ENCODE measurements at places on chromosomes 16 and 17.
A peak's percentile ranks its signal among the peaks of the same experiment; 100 is the strongest.

DNA sequence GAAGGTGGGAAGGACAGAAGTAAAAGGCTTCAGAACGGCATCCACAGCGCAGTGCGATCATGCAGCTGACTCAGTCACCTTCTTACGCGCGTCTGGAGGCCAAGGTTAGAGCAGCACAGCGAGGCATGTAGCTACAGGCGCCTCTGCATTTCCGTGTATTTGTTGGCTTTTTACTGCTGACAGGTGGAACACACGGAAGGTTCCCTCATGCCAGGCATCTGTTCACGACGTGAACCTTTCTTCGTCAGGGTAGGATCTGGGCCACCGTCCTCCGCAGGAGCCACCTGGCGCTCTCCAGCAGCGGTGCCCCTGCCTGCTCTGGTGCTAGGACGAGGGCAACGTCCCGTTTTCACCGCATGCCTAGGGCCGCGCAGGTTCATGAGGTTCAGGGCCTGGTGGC is 15.3 kb downstream of the TMEM204 start:
- no peak for DNase-seq

GRCh38 chr16:87817910-87818309 is 51.4 kb downstream of the SLC7A5 start:
- DNase-seq: no peak

DNA sequence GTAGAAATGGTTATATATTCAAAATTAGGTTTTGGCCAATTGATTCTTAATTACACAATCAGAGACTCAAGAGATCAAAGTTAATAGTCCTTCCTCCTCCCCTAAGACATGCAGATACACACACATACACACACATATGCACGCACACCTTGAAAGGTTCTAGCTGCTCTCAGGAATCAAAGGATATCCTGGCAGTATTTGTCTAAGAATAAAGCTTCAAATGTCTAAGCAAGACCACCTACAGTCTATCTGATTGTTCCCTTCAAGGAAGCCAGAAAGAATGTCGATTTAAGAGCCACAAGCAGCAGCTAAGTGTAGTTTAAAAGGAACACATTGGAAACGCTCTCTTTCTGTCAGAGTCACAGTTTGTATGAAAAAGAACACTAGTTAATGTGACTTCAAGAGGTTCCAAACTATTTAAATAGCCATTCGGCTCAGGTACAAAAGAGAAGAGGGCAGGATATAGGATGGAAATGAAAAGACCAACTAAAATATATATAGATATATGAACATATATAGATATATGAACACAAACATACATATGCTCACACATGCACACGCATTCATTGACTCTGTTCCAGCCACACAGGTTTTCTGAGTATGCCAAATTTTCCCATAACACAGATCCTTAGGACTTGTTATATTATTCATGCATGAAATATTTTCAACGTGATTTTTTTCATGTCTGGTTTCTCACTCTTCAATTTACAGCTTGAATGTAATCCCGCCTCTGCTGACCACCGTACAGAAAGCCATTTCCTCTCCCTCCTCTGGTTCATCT is 79.0 kb downstream of the CDH8 start:
- DNase-seq: no peak

DNA sequence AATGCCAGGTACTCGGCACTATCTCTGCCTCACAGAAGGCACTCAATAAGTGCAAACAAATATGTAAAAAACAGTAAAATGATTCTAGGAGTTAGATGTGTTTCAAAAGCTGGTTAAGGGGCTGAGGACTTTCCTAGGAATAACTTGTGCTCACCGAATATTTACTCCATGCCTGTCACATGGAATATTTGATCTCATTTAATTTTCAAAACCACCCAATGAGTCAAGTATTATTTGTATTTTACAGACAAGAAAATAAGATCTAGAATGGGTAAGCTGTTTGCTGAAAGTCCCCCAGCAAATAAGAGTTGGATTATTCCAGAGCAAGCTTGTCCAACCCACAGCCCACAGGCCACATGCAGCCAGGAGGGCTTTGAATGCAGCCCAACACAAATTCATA is 34.6 kb upstream of the LYRM9 start:
- DNase-seq: no peak

DNA sequence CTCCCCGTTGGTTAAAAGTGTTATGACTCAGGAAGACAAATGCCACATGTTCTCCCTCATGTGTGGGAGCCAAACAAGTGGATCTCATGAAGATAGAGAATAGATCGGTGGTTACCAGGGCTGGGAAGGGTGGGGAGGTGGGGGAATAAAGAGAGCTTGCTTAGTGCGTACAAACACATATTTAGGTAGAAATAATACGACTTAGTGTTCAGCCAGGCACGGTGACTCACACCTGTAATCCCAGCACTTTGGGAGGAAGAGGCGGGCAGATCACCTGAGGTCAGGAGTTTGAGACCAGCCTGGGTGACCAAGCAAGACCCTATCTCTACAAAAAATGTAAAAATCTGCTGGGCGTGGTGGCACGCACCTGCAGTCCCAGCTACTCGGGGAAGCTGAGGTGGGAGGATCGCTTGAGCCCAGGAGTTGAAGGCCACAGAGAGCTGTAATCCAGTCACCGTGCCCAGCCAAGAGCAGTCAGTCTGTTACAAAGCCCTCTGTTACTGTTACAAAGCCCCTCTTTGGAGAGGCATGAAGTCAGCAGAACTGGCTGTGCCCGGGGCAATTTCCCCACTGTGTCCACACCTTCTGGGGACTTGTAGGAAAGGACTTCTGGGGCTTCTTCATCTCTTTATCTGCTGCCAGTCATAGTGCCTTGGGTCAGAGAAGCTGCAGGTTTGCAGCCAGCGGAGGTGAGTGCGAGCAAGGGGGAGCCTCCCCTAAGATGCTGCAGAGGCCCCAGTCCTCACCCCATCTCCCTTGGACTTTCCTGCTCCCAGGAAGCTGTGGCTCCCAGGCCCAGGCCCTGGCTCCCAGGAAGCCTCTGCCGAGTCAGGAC is 4.3 kb upstream of the ALDH3A1 start:
- DNase-seq: no peak

- no peak for DNase-seq
Observed at GRCh38 chr17:3860939-3861700, 15.1 kb upstream of the NCBP3 start.

- no peak for DNase-seq
Observed at GRCh38 chr16:46974352-46974751, 878 bp upstream of the DNAJA2 start.

GRCh38 chr16:49524216-49524946 is 150.8 kb downstream of the C16orf78 start:
- DNase-seq: no peak

DNA sequence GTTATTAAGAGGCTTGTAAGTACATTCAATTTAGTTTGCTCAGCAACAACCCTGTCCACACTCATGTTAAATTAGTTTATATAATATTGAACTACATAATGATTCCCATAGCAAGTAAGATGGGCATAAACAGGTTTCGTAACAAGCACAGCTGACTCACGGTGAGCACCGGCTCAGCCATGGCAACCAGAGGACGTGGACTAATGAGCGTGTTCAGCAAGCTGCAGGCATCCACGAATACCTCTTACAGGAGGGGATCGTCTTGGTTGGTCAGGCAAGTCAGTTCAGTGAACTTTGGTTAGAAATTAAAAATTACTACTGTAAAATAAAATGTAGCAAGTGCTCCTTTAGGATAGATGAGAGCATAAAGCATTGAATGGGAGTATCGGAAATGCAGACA is 58.4 kb downstream of the ELAC2 start:
- DNase-seq: no peak

DNA sequence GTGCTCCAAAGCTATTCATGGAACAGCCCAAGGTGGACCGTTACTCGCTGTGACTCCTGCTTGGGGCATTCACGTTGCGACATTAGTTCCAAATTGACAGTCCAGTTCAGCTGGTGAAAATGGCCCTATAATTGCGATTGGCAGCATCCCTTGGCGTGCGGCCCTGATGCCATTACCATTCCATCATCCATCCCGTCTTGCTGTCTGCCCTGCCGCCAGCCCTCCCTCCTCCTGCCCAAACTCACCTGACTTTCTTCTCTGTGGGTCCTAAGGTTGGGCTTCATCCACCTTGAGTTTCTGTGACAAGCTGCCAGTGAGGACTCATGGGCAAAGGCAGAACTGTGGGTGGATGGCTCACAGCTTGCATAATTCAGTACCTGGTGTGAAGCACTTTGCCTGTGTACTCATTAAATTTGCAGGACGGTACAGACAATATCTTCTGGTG is 104.6 kb downstream of the RPTOR start:
- no peak for DNase-seq

DNA sequence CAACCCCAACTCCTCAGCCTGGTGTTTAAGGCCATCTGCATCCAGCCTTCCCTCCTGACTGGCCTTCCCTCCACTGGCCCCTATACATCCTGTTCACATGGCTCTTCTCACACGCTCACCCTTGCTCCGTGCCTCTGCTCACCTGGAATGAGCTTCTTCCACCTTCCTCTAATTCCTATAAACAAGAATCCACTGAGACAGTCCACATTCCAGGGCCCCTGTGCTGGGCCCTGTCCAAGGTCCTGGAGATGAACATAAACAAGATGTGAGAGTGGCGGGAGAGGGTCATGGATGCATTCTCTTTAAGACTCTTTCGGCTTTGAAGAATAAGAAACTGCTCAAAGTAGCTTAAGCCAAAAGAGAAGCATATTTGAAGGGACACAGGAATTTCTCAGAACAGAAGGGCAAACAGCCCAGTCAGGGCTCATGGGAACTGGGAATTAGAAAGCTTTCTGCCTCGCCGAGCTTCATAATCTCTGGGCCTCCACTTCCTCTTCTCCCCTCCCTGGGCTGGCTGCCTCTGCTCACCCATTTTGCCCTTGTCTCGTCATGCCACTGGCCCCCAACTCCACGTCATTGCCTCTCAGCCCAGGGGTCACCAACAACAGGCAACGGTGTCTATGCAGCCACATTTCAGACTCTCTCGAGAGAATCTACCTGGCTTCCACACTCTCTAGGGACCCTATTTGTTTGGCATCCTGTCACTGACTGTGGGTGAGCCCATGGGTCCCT is 13.5 kb downstream of the SPPL2C start:
- no peak for DNase-seq

DNA sequence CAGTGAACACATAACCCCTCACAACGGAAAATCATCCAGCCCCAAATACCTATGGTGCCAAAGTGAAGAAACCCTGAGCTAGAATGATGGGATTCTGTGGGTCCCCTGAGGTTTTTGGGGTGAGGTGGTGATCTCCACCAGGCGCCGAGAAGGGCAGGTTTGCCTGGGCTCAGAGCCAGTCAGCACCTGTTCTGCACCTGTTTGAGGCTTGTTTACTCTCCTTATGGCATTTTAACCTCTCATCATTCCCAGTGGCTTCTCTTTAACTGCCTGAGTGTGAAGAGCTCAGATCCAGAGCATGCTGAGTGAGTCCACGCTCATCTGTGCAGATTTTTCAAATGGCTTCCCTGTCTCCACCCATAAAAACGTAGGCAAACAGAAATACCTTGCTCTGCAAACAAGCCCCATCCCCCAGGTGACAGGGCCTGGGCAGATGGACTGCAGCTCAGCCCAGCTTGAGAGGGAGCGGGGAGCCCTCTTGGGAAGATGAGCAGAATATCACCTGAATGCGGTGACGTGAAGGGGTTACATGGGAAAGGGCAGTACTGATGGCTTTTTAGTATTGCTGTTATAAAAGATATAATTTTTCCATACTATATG is 40.1 kb upstream of the CLEC19A start:
- peak; percentile 79 for DNase-seq

- DNase-seq: no peak
Observed at GRCh38 chr17:66459811-66460270, 157.4 kb downstream of the PRKCA start.

- DNase-seq: no peak
Observed at GRCh38 chr16:69563605-69564580, 1.9 kb upstream of the NFAT5 start.

GRCh38 chr16:47016700-47017133 is 43.2 kb upstream of the DNAJA2 start:
- no peak for DNase-seq

GRCh38 chr16:87597324-87597830 is 4.9 kb upstream of the JPH3 start:
- no peak for DNase-seq

- no peak for DNase-seq
Observed at GRCh38 chr16:65021852-65022595, 99.8 kb downstream of the CDH11 start.

- no peak for DNase-seq
Observed at GRCh38 chr16:64738321-64738960, 383.4 kb downstream of the CDH11 start.

DNA sequence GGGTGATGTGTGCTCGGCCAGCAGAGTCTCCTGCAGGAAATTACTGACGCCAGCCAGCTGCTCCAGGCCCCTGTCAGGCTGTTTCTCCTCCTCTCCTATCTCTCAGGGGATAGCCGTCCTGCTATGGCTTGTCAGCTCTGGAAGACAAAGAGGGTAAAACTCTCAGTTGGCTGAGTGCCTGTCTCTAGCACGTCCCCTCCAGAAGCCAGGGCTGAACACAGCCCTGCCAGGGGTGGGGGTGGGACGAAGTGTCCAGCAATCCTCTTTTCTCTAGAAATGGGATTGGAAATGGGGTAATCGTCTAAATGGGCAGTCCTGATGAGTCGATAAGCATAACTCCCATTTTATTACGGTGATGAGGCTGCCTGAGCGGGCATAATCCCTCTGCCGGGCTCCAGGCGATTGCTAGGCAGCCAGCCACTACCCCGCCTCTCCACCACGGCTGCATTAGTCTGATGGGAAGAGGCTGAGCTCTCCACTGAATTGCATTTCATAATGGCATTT is 89.1 kb upstream of the GNAO1 start:
- no peak for DNase-seq

DNA sequence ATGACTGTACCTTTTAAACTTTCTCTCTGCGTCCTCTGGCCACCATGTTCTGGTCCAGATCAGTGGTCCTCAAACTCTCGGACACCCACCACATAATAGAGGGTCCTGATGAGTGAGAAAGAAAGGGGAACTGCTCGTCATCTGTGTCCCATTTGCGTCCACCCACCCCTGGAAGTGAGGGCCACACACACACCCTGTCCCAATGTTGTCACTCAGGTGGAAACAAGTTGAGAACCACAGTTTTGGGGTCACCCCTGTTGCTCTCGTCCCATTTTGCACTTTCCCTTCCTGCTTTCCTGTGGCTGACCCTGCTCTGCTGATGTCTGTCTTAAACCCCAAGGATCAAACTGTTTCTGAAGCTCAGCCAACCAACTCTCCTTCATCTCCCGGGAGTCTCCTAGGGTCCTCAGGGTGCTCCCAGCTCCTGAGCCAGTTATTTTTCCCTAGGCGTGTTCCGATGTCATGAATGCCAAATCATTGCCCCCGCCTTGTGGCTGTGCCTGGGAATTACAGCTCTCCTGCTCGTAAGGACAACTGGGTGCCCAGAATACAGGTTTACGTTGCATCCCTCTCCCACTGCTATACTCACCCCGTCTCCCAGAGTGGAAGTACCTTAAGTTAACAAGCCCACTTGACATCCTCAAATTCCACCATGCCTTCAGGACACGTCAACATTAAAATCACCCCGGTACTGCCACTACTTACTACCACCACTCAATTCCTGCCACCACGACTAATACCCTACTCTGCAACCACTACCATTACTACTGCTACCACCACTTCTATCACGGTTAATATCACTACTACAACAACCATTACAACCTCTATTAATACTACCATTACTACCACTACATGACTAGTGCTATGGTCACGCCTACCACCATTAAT is 26.0 kb upstream of the HNF1B start:
- DNase-seq: peak; percentile 40

GRCh38 chr17:83145358-83145738 is 65.9 kb downstream of the METRNL start:
- no peak for DNase-seq

GRCh38 chr16:69494991-69495392 is 70.6 kb downstream of the CYB5B start:
- no peak for DNase-seq

GRCh38 chr16:860891-861290 is 60.4 kb upstream of the GNG13 start:
- no peak for DNase-seq

- DNase-seq: no peak
Observed at GRCh38 chr16:29820271-29820701, at the start of gene MVP. TSS of gene MVP (plus strand) at chr16:29820462. CDS start at chr16:29830550, 10,088 bp downstream.

All from NCI-H748 treated with DMSO at 0.1 percent for 48 hours (cell line).